ENCODE measurements at places on chromosomes 13 and 19.

GRCh38 chr19:49506575-49507105 lies 5.8 kb upstream of the FCGRT start:
- peak; percentile 78 for DNase-seq

GRCh38 chr13:104114101-104114500 lies 1047.9 kb upstream of the SLC10A2 start:
- no peak for DNase-seq

GRCh38 chr19:39110263-39110967 lies 15.2 kb upstream of the PAK4 start:
- DNase-seq, result peak; percentile 74

DNA sequence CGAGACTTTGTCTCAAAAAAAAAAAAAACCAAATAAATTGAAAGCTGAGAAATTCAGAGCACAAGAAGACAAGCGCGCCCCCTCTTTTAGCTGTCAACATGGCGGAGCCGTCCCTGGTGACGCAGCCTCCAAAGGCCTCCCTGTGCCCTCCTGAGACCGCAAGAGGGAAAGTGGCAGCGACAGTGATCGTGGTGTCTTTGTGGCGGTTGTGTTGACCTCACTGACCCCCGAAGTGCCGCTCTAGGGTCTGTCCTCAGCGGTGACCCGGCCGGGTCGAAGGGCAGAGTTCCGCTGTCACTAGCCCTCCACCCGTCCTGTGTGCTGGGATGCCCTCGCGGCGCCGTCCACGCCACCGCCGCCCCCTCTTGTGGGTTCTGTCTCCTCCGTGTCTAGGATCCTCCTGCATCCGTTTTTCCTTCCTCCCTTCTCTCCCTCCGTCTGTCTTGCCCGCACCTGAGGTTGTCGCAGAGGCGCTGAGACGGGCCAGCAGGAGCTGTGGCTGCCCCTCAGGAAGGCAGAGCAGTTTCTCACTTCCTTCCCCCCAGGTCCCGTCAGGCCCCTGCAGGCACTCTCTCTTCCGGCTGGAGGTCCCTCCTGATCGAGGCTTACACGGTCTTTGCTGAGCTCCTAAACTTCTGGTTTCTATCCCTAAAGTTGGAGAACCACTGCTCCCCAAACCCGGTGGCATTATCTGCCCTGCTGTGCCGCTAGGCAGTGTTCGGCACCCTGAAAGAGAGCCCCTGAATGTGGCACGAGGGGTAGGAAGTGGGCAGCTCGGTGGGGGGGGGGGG lies 7.2 kb downstream of the UHRF1 start:
- DNase-seq, result peak; percentile 33

DNA sequence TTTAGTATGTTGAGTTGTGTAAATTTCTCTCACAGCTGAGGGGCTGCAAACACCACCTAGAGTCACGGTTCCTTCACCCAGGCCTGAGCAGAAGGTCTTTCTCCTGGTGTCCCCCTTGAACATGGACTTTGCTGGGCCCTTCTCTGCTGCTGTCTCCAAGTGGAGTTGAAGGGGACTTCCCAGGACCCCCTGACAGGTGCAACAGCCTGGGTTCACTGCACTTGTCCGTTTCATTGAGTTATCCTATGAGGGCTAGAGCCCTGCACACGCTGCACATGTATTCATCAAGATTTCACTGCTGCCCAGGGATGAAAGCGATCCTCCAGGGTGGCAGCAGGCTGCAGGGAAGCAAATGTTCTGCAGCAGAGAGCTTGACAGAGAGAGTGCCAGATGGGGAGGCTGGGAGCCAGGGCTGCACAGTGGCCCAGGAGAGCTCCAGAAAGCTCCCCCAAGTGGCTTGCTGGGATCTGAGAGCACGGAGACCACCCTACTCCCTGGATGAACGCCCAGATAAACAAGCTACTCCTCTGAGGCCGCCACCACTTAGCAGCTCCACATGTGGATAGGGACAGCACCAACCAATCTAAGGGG lies 10.3 kb downstream of the TMEM272 start:
- DNase-seq, result no peak

DNA sequence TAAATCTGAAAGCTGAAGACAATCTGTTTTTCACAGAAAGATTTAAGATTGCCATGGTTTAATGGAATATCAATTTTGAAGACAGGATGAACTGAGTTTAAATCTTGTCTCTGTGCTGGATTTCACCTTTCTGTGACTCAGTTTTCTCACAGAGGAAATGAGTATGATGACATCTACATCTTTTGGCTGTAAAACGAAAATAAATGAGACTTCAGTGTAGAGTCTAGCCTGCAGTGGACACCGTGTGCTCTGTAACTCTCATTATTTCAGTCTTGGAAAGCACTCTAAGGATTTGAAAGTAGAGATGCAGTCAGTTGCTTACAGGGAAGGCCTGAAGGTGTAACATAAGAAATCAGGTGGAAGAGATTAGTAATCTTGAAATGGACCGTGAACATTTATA lies 150.4 kb downstream of the NALCN start:
- no peak for DNase-seq

- DNase-seq, result no peak
Observed at GRCh38 chr13:26411206-26411605, 146.3 kb upstream of the WASF3 start.

- no peak for DNase-seq
Observed at GRCh38 chr13:31686670-31687425, 52.5 kb upstream of the RXFP2 start.

DNA sequence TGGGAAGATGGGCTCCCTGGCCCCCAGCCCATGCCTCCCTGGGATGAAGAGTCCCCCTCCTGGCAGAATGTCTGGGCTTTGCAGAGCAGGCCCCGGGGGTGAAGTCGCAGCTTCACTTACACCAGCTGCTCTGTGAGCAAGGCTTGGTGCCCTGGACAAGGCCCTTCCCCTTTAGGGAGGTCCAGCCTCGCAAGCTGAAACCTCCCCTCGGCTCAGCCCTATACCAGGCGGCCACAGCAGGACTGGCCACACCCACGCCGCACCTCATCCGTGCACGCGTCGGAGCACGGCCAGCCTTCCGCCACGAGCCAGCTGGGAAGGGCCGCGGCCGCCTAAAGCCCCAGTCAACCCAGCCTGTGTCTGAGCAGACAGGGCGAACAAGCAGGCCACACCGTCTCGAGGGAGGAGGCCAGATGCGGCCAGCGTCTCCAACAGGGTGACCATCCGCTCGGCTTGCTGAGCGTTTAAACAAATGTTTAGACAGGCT lies 83.2 kb upstream of the MCF2L start:
- no peak for DNase-seq

DNA sequence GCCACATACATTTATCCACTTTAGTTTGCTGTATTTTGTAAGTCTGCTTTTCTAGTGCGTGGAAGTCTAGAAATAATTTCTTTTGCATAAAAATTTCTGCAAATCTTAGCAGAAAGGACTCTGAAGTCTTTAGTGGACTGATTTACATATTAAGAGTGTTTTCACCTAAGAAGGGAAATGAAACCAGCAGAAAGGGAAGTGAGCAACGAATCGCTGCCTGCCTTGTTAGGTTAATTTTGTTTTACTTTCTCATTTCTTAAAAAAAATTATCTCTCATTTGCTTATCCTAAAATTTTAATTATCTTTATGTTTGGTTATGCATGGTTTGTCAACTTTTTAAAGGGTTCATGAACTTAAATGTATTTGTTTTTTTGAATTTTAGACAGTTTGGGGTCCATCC lies 767 bp upstream of the GPR18 start:
- no peak for DNase-seq

DNA sequence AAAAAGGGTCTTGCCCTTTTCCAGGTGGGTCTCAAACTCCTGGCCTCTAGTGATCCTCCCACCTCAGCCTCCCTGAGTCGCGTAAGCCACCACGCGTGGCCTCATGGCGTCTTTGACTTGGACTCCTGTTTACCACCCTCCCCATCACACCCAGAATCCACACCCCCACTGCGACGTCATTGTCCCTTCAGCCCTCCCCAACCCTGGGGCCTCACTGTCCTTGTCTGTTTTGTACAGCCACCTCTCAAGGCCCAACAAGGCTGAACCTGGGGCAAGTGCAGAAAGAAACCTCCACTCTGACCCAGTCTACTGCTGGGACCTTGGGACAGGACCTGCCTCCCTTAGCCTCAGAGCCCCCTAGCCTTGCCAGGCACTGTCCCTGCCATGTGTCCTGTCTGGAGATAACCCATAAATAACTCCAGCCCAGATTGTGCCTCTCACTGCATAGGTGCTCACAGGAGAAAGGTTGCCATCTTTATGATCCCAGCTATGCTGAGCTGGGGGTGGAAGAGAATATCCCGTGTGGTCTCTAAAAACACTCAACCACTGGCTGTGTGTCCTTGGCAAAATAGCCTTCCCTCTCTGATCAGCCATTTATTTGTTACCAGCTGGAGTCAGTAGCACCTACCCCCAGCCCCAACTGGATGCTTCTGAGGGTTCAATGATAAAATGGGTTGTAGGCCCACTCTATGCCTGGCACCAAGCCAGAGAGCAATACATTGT lies 1.8 kb upstream of the IFI30 start:
- no peak for DNase-seq

GRCh38 chr13:84380866-84381265 lies 498.6 kb upstream of the SLITRK1 start:
- no peak for DNase-seq

- no peak for DNase-seq
Observed at GRCh38 chr19:720345-721160, 11.8 kb downstream of the PALM start.

DNA sequence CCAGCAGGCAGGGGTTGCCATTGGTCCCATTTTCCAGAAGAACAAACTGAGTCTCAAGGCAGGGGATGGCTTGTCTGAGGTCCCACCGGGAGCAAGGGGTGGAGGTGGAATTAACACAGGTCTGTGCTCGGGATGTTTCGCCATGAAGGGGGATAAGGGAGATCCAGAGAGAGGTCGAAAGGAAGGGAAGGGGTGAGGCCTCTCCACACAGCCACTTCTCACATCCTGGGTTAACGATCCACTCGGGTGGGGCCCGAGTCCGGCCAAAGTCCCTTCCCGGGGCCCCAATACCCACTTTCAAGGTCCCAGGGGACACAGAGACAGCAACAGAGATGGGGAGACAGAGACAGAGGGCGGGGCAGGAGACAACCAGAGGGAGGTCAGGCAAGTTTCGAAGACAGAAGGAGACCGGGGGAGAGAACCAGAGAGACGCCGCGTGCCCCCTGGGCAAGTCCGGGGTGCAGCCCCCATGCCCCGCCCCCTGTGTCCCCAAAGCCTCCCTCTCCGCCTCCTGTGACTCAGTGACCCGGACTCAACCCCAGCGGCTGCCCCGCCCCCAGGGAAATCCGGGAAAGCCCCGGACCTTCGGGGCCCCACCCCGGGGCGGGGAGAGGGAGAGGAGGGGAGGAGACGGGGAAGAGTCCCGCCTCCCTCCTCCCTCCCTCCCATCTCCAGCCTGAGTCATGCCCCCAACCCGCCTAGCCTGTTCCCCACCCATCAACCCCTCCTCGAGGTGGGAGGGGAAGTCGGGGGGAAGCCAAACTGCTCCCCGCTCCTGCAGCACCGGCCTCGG lies 1.4 kb upstream of the BCL3 start:
- DNase-seq, result peak; percentile 95

- no peak for DNase-seq
Observed at GRCh38 chr13:32316028-32316339, 676 bp downstream of the BRCA2 start.

DNA sequence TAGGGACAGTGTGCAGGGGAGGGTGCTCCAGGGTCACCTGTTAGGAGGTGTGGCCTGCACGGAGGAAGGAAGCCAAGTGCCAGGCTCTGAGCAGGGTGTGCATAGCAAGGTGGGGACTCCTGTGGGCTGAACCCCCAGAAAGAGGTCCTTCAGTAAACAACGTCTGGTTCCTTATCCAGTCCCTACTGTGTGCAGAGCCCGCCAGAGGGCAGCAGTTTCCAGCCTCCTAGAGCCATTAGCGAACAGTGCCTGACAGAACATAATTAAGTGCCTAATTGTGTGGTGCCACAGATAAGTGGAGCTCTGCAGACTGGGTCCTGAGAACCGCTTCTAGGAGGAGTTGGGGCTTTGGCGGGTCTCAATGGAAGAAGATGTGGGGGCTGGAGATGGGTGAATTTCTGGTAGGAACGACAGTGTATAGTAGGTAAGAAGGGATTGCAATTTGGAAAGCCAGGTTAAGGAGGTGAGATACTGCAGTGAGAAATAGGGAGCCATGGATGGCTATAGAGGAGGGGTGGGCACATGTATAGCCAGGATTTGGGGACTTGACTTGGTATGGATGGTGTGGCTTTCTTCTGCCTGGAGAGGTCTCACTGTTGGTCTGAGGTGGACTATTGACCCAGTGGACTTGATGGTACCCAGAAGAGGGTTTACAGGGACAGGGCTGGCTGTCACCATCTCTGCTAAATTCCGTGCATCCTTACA lies 323.1 kb downstream of the ZNF536 start:
- no peak for DNase-seq

DNA sequence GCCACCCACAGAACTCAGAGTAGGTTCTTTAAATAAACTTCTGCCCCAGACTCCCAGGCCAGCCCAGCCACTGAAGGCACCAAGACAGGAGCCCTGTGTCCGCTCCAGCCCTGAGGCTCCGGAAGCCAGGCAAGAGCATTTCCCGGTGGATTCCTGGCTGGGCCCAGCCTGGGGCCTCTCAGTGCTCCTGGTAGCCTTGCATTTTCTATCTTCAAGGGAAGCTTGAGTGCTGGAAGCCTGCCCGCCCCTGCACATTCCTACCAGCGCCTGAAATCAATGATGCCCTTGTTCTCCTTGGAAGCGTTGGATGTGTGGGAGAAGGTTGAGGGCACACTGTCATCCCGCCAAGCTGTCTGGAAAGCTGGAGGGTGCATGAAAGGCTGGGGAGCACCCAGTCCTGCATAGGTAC lies 70.3 kb downstream of the ALOX5AP start:
- no peak for DNase-seq

GRCh38 chr13:66560189-66560588 lies 669.9 kb downstream of the PCDH9 start:
- no peak for DNase-seq

DNA sequence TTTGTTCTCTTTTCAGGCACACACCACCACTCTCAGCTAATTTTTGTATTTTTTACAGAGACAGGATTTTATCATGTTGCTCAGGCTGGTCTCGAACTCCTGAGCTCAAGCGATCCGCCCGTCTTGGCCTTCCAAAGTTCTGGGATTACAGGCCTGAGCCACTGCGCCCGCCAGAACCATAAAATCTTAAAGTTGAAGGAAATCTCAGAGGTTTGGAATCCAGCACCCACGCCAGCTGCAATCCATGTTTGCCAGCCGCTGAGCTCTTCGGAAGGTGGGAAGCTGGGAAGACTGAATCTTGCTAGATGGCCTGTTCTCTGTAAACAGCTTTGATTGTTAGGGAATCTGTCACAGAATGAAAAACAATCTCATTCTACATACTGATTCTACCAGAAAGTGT lies 38.5 kb downstream of the SPATA13 start:
- no peak for DNase-seq

GRCh38 chr19:46678110-46678732 lies 17.2 kb upstream of the DACT3 start:
- DNase-seq, result peak; percentile 36

DNA sequence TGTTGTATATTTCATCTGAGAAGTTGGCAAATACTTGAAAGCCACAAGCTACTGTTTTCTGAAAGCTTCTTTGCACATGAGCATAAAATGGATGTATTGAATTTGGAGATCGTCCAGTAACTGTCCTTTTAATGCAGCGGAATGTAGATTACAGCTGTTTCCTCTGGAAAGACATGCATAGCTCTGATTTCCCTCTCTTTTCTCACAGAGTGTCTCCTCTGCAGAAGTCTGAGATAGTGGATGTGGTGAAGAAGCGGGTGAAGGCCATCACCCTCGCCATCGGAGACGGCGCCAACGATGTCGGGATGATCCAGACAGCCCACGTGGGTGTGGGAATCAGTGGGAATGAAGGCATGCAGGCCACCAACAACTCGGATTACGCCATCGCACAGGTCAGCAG lies 283.0 kb downstream of the SHISA2 start:
- no peak for DNase-seq
